ENCODE measurements at places on chromosomes 5 and 9.

DNA sequence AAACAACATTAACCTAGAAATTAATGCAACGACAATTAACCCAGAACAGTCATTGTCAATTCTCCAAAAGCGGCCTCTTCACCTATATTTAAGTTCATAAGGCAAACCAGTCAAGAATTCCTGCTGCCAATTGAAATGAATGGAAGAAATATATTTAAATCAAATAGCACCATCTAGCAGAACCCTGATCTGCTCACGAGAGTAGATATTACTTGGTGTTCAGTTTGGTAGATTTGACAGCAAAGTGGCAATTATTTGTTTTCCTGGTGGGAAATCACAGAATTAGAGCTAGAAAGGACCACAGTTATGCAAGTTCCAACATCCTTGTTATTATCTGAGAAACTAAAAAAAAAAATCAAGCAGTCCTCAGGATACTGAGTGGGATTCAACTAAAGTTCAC lies 2.3 kb downstream of the SSBP2 start:
- DNase-seq = no peak

DNA sequence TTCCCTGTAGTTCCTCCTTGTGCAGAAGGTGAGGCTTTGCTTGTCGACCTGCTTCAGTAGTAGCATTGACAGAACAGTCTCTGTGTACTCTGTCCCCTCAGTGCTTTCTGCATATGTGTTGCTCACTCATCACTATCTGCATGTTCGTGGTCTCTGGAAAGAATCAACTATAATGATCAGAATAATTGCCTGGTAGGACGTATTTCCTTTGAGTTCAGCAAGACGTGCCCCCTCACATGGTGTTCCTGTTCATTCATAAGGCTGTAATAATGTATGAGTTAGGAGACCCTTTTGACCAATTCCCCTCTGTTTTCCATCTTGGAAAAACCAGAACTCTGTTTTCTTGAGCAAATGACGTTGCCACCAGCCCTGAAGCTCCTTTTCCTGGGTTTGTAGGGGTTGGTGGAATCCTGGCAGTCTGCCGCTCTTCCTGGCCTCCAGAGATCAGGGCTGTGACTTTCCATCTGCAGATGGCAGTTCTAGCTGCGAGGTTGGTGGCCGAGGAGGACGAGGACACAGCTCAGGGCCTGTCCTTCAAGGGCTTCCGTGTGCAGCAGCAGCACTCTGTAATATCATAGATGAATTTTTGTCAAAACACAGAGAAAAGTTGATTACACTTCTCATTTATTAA lies 61.9 kb downstream of the EXOSC2 start:
- DNase-seq = no peak

GRCh38 chr5:108924457-108924961 lies 176.8 kb downstream of the FER start:
- no peak for DNase-seq

- no peak for DNase-seq
Observed at GRCh38 chr5:78661691-78662090, 13.1 kb upstream of the LHFPL2 start.

DNA sequence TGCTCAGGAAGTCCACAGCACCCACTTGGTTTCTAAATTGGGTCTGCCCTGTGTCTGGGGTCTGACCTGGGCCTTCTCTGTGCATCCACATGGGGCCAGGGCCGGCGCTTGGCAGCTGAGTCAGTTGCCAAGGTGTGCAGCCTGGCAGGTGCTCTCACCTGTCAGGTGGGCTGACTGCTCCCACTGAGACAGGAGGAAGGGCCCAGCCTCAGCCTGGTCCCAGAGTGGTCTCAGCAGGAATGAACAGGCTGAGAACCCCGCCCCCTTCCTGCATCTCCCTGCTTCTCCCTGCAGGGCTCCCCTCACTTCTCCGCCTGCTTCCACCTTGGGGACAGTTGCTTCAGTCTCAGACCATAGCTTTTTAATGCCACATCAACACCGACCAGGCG lies 60.5 kb downstream of the BARX1 start:
- peak; percentile 43 for DNase-seq

DNA sequence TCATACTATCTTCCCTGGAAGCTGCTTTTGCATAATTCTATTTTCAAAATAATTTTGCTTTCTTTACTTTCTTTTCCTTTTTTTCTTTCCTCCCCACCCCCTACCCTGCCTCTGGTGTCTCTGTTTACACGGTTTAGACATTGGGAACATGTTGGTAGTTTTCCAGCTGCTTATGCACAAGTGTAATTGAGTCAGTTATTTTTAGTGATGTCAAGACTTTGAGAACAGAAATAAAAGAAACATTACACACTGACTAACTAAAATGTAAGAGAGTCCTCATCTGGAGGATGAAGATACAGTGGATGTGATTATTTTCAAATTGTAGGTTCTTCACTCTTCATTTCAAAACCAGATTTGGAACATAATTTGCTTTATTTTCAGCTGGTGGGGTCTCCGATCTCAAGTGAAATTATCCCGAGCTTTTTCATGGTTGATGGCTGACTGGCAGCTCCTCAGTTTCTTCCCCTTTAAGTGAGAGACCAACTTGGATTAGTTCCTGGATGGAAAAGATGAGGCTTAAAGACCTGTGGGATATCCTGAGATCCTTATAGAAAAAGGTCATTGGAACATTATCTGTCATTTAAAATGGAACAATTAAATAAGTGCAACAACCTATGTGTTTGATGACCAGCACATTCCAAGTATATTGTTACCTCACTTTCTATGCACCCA lies 154.4 kb upstream of the ZNF462 start:
- DNase-seq = no peak

- DNase-seq = no peak
Observed at GRCh38 chr9:20604562-20604961, 17.7 kb downstream of the MLLT3 start.

DNA sequence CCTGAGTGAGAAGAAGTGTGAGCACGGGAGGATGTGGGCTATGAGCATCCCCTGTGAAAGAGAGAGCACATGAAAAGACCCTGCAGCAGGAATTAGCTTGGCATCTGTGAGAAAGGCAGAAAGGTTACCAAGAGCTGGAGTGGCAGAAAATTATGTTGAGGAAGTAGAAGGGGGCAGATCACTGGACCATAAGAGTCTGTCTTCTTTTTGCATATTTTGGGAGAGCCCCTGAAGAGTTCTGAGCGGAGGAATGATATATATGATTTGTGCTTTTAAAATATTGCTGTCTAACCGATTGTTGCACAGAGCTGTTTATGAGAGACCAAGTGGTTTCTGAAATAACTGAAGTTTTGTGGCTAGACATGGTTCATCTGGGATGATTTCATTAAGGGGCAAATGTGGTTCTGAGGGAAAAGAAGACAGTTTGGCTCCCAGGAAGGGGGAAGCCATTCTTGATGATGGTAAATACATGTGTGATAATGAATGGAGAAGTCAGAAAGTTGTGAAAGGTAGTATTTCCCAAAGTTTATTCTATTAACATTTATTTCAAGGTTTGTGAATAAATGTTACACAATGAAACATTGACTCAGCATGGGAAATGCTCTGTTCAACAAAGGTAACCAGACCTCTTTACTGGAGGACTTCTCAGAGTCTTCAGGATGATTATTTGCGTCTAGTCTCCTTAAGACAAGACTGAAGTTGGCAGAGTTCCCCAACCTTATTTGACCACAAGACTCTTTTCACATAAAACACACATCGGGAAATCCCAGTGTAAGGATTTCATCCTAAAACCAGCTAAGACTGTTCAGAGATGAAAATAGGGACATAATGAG lies 31.5 kb upstream of the ADRB2 start:
- no peak for DNase-seq

GRCh38 chr5:96031811-96032261 lies 70.2 kb upstream of the ELL2 start:
- no peak for DNase-seq

DNA sequence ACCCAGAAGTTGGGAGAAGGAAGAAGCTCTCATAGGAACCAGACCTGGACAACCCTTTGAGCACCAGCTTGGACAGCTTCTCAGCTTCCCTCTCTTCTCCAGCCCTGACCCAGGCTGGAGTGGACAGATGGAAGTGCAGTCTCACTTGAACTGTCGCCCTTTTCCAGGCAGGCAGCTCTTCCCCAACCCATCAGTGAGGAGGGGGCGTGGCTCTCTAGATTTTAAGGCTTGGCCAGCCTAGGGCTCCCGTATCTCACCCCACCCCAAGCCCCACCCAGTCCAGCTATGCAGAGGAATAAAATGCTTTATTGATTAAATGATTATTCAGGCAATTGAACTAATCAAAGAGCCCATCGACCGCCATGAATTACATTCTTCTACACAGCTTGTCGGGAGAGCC lies 2.2 kb downstream of the PAX5 start:
- no peak for DNase-seq

GRCh38 chr9:83623679-83624076 lies 735 bp downstream of the IDNK start:
- DNase-seq = no peak

DNA sequence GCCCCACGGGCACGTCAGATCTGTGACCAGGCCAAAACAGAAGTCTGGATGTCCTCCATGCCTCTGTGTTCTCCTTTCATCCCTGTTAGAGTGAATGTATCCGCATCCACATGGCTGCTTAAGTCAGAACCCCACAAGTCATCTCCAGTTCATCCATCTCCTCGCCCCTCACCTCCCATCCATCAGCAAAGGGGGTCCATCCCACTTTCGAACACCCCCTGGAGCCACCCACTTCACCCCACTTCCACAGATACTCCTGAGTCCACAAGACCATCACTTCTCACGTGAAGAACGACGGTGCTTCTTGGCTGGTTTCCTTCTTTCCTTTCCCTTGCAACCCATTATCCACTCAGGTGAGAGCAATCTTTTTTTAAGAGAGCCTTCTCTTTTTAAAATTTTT lies 3.5 kb upstream of the SPOCK1 start:
- no peak for DNase-seq

GRCh38 chr5:172351240-172351778 lies 67.7 kb upstream of the UBTD2 start:
- DNase-seq = no peak
